ENCODE measurements at places on chromosomes 1 and 21. TPM values are rescaled to one million over a fixed set of nuclear protein-coding genes. Genes with fewer than 3 reads are reported as not detected.

GRCh38 chr1:198496216-198497143 lies 44.0 kb downstream of the ATP6V1G3 start:
- DNase-seq, result no peak

The ATP1A2 gene
- not detected for total RNA-seq

The LRRN2 gene
- not detected for total RNA-seq

DNA sequence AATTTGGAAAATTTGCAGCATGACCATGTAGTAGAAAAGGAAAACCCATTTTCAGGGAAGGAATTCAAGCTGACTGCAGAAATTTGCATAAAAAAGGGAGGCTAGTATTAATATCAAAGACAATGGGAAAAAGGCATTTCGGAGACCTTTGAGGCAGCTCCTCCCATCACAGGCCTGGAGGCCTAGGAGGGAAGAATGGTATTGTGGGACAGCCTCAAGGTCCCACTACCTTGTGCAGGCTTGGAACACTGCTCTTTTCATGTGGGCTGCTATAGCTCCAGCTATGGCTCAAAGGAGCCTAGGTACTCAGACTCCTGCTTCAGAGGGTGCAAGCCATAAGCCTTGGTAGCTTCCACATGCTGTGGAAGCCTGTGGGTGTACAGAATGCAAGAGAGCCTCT lies 139.3 kb downstream of the C1orf94 start:
- no peak for DNase-seq

DNA sequence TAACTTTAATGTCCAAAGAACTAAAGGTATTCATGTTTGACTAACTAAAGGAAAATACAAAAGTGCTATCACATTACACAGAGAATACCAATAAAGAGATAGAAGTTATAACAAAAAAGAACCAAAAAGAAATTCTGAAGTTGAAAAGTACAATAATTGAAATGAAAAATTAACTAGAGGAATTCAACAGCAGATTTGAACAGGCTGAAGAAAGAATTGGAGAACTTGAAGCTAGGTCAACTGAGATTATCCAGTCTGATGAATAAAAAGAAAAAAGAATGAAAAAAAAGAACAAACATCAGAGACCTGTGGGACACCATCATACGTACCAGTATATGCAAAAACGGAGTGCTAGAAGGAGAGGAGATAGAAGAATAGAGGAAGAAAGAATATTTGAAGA lies 78.5 kb downstream of the NUP210L start:
- DNase-seq, result no peak

The LCE3D gene
- not detected for total RNA-seq

GRCh38 chr21:41804381-41804780 lies 37.5 kb upstream of the RIPK4 start:
- DNase-seq, result no peak

The ITLN1 gene
- total RNA-seq, result not detected

- no peak for DNase-seq
Observed at GRCh38 chr1:61635557-61635956, 89.4 kb downstream of the TM2D1 start.

The NTRK1 gene
- 0.67 TPM for total RNA-seq
